Smooth muscle cell of the pulmonary artery (primary cell): ENCODE measurements at places on chromosomes 1 and 21. TPM values are rescaled to one million over a fixed set of nuclear protein-coding genes. Genes with fewer than 3 reads are reported as not detected.

NCF2 gene
- total RNA-seq, result 0.39 and 0.89 TPM in 2 replicates

SYTL1 gene
- total RNA-seq, result 0.07 TPM in 2 replicates

IVL gene
- not detected in 2 replicates for total RNA-seq

RNF207 gene
- total RNA-seq, result 11.1 and 20.8 TPM in 2 replicates
